Right renal pelvis (tissue), 4 donors: ENCODE measurements at places on chromosomes 4 and X.
A peak's percentile ranks its signal among the peaks of the same experiment; 100 is the strongest.

DNA sequence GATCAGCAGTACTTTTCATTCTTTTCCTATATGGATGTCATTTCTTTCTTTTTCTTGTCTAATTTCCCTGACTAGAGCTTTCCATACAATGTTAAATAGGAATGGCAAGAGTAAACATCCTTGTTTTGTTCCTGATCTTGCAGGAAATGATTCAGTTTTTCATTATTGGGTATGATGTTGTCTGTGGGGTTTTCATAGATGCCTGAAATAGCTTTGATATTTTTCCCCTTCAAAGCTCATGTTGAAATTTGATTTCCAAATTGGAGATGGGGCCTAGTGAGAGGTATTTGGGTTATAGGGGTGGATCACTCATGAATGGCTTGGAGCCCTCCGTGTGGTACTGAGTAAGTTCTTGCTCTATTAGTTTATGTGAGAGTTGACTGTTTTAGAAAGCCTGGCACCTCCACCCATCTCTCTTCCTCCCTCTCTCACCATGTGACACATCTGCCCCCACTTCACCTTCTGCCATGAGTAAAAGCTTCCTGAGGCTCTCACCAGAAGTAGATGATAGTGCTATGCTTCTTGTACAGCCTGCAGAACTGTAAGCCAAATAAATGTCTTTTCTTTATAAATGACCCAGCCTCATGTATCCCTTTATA lies 22.3 kb upstream of the VSIG1 start:
- no peak for DNase-seq

- DNase-seq = no peak
Observed at GRCh38 chrX:71515038-71515396, 17.9 kb upstream of the OGT start.

GRCh38 chr4:38313999-38314561 lies 349.9 kb upstream of the KLF3 start:
- no peak for DNase-seq

GRCh38 chr4:45043911-45044310 lies 317.6 kb upstream of the GNPDA2 start:
- DNase-seq = no peak

DNA sequence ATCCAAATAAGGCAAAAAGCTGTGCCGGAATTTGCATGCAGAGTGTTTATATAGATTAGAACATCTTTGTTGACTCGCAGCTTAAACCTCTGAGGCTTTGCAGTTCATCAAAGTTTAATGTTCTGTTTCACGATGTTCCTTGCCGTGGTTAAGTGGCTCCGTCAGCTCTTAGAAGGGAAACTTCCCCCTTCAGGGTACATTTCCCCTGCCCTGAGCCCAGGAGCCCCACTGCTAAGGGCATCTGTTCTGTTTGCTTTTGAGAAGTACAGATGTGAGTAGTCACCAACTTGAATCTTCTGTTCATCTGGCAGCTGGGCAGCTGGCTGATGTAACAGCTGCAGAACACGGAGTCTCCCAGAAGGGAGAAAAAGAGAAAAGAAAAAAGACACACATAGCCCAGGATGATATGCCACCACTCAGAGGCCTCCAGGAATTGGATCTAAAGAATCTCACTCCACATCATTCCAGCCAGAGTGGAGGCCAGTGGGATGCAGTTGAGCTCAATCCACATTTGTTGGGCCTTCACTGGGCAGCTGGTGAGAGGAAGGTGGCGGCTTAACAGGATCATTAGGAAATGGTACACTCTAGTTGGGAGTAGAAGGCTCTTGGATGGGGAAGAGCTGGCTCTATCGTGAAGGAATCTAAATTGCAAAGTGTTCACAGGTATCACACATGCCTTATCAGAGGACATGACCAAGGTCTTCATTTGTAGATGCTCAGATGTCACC lies 178.7 kb upstream of the RBPJ start:
- DNase-seq = peak; percentile 33

DNA sequence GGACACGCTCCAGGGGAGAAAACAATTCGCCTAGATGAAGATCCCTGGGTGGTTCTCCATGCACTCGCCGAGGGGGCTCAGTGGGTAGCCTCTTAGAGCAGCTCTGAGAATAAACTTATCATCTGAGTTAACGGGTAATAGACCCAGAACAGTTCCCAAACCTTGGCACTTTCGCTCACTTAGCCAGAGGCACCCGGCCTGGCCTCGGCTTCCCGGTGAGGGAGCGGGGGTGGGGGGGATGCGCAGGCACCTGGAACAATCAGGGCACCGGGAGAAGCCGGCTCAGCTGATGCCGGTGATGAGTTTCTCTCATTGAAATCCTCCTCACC lies 405 bp upstream of the ZAR1 start:
- no peak for DNase-seq

GRCh38 chr4:20086067-20086798 lies 165.5 kb upstream of the SLIT2 start:
- DNase-seq = no peak
